Cardiac muscle cell (in vitro differentiated cells and primary cell): ENCODE measurements at places on chromosomes 11 and 22. TPM values are rescaled to one million over a fixed set of nuclear protein-coding genes. Genes with fewer than 3 reads are reported as not detected.

KBTBD3 gene
- total RNA-seq, result 4.9 and 7.1 TPM in 2 replicates

DNA sequence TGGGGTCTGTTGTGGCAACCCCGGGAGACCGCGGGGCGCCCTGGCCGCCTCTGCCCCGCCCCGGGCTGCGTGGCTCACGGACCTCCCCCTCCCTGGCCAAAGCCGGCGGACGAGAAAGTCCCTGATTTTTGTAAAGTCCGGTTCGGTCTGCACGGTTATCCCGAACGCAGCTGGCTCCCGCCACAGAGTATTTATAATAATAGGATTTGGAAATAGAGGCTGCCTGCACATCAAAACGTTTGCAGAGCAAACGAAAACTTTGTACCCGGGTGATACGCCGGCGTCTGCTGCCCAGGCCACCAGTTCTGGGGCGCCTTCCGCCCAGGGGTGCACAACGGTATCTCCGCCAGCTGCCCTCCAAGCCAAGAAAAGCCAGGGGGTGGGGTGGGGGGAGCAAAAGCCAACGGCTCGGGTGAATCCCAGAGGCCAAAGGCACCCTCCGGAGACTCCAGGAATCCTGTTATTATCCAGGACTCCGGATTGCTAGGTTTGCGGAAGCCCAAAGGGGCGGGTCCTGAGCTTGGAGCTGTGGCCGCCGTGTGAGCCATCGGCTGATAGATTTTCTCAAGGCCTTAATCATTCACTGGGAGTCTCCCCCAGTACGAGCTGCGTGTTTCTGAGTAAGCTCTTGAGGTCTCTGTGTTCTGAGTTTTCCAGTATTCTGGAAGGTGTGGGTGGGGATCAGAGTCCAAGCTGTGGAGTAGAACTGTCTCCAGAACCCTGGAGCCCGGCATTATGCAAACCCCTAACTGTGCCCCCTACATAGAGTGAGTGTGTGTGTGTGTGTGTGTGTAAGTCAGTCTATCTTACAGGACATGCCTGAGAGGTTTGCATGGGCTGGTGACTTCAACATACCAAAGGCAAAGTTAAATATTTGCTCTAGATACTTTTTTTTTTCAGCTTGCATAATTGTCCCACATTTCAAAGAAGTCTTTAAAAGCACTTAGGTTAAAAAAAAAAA is 673 bp upstream of the SHANK2 start:
- H3K27ac ChIP-seq, result no peak overlapping the region
- H3K36me3 ChIP-seq, result no peaks in the 10 kb centered on the region
- peak overlapping the region; percentile 60 for H3K4me3 ChIP-seq
- H3K4me1 ChIP-seq, result no peaks in the 10 kb centered on the region

- no peak overlapping the region for H3K4me3 ChIP-seq
- DNase-seq, result peak; percentile 68
- H3K4me1 ChIP-seq, result no peaks in the 10 kb centered on the region
- H3K27ac ChIP-seq, result no peak overlapping the region
- H3K36me3 ChIP-seq, result no peaks in the 10 kb centered on the region
Observed at GRCh38 chr22:27100789-27101188, 443.4 kb downstream of the MIAT start.

DNA sequence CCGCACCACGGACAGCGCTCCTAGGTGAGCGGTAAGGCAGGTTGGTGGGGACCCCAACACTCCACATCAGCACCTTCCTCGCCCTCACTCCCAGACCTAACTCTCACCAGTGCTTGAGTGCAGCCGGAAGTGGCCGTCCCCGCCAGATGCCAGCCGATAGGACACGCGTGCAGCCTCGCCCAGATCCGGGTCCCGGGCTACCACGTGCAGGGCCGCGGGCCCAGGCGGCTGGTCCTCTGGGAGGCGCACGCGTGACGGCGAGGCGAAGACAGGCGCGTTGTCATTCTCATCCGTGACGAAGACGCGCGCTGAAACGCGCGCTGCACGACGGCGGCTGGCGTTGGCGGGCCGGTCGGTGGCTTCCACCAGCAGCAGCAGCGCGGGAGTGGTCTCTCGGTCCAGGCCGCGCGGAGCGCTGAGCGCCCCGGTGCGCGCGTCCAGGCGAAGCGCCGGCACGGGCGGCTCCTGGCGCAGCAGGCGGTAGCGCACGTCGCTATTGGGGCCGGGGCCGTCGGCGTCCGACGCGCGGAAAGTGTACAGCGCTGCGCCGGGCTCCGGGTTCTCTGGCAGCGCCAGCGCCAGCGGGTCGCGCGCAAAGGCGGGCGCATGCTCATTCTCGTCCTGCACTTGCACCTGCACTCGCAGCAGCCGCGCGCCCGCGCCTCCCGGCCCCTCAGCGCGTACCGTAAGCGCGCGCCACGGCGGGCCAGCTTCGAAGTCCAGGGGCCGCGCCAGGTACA is 10.8 kb upstream of the TPP1 start:
- H3K27me3 ChIP-seq, result peaks cover 28% of the 10 kb centered on the region
- peak overlapping the region; percentile 12 for H3K4me3 ChIP-seq
- peaks cover 43% of the 10 kb centered on the region for H3K36me3 ChIP-seq
- H3K27ac ChIP-seq, result no peak overlapping the region

CARD16 gene
- not detected in 2 replicates for total RNA-seq

DNA sequence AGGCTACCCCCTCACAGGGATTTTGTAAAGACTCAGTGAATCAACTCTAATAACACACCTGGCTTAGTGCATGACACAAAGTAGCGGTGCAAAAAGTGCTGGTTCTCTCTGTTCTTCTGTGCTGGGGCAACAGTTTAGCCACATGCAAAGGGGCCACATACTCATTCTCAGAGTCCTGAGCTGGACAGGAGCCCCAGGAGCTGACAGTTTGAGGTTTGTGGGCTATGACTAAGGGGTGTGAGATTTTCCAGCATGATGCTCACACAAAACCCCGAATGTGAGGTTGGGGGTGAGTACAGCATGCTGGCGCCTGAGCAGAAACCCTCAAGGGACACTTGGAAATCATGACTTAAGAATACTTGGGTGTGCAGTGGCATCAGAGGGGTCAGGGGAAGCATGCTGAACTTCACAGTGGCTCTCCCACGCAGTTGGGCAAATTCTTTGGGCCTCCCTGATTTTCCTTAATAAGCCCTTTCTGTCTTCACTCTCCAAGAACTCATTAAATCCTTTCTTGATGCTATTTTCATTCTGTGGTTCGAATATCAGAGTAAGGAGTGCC is 31.0 kb downstream of the TMPRSS5 start:
- no peak for DNase-seq
- H3K4me3 ChIP-seq, result no peak overlapping the region
- no peaks in the 10 kb centered on the region for H3K36me3 ChIP-seq
- H3K27me3 ChIP-seq, result no peaks in the 10 kb centered on the region
